ENCODE measurements at places on chromosomes 12 and 14.

- no peak for DNase-seq
These were observed 260.1 kb upstream of the OR4E1 start for GRCh38 chr14:21933681-21934080.

- no peak for DNase-seq
These were observed 35.5 kb downstream of the CCDC60 start for GRCh38 chr12:119369907-119370546.

GRCh38 chr12:132568301-132568700, 42.1 kb downstream of the LRCOL1 start:
- DNase-seq, result no peak

DNA sequence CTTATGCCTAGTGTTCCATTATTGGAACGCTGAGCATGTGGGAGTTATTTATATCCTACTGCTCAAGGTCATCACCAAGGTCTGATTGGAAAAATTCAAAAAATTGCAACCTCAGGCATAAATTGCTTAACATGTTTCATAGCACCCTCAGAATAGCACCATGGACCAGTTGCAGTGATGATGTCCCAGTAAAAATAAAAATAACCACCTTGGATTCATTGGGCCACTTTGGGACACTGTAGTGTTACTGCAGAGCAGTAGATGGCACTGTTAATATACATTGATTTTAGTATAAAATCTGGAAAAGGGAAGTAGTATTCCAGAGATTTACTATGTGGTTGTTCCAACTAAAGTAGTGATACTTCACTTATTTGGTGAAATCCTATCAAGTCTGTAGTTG, 31.0 kb upstream of the PTCSC3 start:
- no peak for DNase-seq

DNA sequence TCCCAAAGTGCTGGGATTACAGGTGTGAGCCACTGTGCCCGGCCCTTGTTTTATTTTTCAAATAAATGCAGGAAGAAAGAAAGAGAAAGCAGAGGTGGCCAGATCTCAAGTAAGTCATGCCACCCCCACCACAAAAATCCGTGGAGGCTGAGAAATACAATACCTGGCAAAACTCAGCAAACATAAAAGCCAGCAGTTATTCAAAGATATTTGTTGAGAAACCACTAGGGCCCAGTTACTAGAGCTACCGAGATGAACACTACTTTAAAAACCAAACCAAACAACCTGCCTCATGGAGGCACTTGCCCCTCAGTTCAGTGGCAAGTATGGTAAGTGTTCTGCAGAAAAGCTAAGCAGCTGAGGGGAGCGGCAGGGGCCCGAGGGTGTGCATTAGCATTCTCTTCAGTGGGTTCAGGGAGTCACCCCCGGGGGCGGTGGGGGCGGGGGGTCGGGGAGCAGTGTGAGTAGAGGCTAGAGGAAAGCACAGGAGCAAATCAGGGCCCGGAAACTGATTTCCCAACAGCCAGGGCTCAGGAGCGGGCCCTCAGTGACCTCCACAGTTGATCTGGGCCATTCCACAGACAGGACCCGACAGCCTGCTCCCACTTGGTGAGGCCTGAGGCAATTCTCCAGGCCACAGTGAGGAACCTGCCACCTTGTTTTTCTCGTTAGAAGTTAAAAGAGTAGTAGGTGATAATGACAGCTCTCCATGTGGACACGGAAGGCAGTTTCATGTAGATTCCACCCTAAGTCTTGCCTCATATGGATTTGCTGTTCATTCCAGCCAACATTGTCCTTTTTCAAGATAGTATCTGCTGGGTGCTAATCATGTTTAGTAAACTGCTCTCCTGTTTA, 8.6 kb downstream of the EVL start:
- DNase-seq, result no peak

GRCh38 chr12:102061096-102061559, 663 bp downstream of the WASHC3 start:
- peak; percentile 53 for DNase-seq

DNA sequence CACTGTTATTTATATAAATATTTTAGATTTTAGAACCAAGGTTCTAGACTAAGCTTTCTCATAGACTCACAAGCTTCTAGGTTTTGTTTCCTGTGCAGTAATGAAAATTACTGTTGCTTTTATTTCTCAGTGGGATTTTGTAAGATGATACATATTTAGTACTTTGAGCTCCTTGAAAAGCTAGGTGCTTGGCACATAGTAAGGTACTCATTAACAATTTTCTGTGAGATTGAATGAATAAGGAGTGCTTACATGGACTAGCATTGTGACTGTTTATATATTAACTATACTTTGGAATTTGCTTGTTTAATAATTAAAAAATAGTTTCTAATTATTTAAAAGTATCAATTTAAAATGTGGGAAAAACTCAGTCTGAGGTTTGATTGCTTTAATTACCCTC, 85.7 kb downstream of the MIA2 start:
- DNase-seq, result no peak

DNA sequence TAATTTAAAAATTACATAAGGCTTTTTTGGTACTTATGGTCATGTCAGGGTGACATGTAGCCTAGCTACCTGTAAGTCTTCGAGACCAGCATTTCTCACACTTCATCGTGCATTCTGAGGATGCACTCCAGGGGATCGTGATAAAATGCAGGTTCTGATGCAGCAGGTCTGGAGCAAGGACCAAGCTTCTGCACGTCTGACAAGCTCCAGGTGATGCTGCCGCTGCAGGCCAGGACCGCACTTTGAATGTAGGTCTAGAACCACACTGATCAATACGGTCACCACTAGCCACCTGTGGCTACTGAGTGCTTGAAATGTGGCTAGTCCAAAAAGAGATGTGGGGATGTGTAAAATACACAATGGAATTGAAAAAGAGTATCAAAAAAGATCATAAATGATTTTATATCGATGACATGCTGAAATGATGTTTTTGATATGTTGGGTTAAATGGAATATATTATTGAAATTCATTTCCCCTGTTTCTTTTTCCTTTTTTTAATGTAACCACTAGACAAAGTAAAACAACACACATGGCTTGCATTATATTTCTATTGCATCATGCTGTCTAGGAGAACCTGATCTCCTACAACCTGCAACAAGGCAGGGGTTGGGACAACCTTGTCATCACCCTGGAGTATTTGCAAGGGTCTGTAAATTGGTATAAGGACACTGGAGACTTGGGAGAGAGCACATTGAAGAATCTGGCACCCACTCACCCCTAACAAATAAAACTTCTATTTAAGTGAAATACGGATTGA, 142.4 kb downstream of the DPF3 start:
- DNase-seq, result no peak

GRCh38 chr14:66503532-66503931, 4.4 kb upstream of the GPHN start:
- no peak for DNase-seq

DNA sequence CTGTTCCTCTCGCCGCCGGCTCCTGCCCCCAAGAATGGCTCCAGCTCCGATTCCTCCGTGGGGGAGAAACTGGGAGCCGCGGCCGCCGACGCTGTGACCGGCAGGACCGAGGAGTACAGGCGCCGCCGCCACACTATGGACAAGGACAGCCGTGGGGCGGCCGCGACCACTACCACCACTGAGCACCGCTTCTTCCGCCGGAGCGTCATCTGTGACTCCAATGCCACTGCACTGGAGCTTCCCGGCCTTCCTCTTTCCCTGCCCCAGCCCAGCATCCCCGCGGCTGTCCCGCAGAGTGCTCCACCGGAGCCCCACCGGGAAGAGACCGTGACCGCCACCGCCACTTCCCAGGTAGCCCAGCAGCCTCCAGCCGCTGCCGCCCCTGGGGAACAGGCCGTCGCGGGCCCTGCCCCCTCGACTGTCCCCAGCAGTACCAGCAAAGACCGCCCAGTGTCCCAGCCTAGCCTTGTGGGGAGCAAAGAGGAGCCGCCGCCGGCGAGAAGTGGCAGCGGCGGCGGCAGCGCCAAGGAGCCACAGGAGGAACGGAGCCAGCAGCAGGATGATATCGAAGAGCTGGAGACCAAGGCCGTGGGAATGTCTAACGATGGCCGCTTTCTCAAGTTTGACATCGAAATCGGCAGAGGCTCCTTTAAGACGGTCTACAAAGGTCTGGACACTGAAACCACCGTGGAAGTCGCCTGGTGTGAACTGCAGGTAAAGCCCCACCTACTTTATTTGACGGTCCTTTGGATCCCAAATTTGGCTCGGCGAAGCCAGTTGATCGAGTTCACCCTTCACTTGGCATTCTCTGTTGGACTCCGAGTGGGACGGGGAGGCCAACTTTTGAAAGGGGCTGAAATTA, 1.5 kb downstream of the WNK1 start:
- peak; percentile 61 for DNase-seq

DNA sequence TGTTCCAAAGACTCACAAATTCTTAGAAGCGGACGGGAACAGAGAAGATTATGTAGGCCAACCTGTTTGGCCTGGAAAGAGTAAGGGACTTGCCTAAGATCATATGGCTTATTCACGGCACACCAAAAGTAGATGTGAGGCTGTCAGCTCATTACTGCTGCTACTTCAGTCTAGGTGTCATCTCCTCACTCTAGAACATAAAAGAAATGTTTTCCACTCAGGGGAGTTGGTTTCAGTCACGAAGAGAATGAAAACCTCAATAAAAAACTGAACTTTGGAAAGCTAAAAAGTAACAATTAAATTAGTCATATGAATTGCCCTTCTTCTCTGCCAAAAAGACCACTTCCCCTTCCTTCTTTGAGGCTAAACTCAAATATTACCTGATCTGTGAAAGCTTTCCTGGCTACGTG, 658 bp upstream of the CEP128 start:
- peak; percentile 30 for DNase-seq

GRCh38 chr14:54642801-54643695, 76.1 kb downstream of the SAMD4A start:
- no peak for DNase-seq

DNA sequence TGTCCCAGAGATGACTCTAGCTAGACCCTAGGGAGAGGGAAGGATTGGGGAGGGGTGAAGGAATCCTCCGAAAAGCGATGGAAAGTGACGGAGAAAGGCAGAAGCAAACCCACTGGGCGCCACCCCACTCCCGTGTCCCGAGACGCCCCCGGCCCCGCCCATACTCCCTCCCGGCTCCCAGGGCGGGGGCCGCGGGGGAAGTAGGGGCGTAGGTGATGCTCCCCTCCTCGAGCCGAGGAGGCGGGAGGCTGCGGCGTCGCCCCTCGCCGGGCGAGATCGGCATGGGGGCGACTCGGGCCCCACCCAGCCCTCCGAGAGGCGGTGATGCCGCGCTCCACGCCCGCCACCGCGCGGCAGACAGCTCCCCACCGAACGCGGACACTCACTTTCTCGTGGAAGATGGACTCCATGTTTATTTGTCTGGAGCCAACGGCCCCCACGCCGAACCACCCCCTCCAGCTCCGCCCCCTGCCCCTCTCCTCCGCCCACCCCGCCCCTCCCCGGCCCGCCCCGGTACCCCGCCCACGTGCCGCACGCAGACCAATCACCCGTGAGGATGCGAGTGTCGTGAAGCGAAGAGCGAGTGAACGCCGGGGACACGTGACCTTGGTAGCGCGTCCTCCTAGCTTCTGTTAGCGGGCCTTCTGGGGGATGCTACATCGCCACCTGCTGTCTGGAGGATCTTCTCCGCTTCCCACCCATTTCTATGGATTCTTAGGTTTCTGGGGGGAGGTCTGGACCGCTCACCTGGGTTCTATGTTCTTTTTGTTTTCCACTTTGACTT, at the start of gene ATXN3:
Gene ATXN3 (minus strand): TSS at position 440 of the 784 bp plus-strand sequence. CDS start 30 bp downstream, at position 410.
- DNase-seq, result peak; percentile 97

DNA sequence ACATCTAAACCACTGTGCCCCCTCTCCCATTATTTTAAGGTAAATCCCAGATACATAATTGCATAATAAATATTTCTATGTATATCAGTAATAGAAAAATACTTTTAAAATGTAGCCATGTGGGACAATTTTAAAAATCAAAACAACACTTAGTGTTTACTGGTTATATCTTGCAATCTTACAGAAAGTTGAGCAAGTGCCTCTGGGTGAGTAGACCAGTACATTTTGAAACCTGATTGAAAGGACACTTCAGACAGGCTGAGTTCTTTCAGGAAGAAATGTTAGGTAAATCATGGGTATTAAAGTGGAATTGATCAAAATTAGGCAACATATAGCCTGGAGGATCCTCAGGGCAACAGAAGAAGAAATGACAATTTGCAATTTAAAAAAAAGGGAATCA, 7.2 kb downstream of the SLC38A4 start:
- DNase-seq, result no peak

- DNase-seq, result no peak
These were observed 63.9 kb downstream of the BICD1 start for GRCh38 chr12:32170437-32170998.

DNA sequence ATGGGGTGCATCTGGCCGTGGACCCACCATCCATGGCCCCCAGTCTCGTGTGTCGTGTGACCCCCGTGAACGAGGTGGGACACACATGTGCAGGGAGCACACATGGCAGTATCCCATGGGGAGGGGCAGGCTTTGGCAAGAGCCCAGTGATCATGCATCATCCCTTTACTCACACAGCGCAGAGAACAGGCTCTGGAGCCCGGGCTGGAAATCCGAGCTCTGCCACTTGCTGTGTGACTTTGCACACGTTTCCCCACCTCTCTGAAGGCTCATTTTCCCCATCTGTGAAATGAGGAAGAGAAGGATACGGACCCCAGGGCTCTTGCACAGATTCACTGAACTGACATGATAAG, 119.9 kb downstream of the PHETA1 start:
- DNase-seq, result no peak

- DNase-seq, result no peak
These were observed 28.7 kb downstream of the UBE2N start for GRCh38 chr12:93413064-93413463.

DNA sequence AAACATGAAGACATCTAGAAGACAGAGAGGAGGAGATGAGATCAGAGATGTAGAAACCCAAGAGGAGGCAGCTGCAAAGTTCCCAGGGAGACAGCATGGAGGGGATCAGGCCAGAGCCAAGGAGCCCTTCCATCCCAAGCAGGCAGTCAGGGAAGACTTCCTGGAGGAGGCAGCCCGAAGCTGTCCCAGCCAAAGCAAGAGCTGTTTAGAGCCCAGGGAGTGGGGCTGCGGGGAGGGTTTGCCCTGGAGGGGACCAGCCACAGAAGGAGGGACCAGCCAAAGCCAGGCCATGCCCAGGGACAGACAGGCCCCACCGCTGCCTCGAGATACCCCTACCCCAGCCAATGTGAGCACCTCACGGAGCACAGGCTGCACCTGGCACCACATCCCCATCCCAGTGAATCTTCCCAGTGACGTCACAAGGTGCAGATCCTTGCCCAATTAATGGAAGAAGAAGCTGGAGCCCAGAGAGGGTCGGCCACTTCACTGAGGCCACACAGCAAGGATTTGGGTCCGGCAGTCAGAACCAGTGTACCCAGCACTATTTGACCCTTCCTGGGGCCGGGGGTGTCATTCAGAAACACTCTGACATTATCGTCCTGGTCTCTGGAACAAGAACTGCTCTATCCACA, 14.1 kb upstream of the DIO3 start:
- DNase-seq, result no peak

GRCh38 chr14:105767315-105767714, 240.9 kb downstream of the TMEM121 start:
- DNase-seq, result no peak

Measured in stimulated activated naive CD8-positive, alpha-beta T cell treated with anti-CD3 and anti-CD28 coated beads, Interleukin-15, amount 100 ng/mL, for 72 hours (primary cell).